ENCODE measurements at places on chromosomes 6 and 20.
A peak's percentile ranks its signal among the peaks of the same experiment; 100 is the strongest.

DNA sequence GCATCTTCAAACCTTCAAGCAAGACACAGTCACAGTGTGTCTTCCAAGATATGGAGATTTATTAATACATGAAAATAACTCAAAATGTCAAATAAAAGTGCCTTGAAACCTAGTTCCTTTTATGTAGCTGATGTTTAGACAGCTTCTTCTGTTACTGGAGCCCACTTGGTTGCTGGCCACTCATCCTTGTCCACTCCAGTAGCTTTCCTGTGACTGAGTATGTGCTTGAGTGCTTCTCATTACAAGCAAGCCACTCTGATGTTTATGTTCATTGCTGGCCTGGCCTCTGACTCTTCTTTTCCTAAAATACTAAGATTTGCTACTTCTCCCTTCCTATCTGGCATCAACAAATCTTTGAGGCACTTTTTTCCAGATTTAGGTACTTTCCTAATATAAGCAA is 545.2 kb upstream of the MAN1A1 start:
- no peak for DNase-seq

GRCh38 chr20:44916586-44916985 is 6.7 kb downstream of the PABPC1L start:
- no peak for DNase-seq

GRCh38 chr6:33080127-33081089 is 4.6 kb downstream of the HLA-DPB1 start:
- peak; percentile 66 for DNase-seq

GRCh38 chr6:52517502-52518278 is 59.2 kb downstream of the TRAM2 start:
- peak; percentile 89 for DNase-seq

DNA sequence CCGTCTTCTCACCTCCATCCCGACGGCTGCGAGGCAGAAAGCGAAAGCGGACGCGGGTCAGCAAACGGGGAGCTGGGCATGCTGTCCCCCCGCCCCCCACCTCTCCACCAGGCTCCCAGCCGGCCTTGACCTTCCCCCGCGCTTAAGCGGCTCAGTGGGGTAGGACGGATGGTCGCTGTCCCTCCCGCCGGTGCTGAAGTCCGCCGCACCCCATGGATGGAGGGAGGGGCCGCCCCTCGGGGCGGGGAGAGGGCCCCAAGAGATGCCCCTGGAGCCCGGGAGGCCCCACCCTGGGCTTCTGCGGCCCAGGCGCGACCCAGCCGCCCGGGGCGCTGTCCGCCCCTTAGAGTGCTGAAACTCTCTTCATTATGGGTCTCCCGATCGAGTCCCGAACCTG is at the start of gene KCNB1:
KCNB1 (minus strand) TSS at position 48 of the 397 bp plus-strand sequence. CDS start 188 bp downstream, outside the sequence.
- peak; percentile 78 for DNase-seq

- DNase-seq: no peak
Observed at GRCh38 chr6:79040083-79040482, 38.0 kb downstream of the PHIP start.

DNA sequence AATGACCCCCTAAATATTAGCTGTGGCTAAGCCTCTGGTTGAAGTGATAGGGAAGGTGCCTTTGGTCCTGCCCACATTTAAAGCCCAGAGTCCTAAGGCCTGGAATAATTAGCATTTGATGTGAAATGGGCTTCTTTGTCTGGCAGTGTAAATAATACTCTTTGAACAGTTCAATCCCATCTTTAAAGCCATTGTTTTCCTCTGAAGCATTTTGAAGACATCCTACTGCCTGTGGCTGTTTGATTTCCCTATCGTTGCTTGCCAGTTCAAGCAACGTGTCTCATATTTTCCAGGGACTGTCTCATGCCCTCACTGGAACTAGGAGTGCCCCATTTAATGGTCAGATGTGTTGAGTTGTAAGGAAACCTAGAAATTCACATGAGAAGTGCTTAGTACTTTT is 89.3 kb upstream of the BTN3A2 start:
- no peak for DNase-seq

All from left hindlimb (tissue), 1 donor.